ENCODE measurements at places on chromosomes 1 and 21. TPM values are rescaled to one million over a fixed set of nuclear protein-coding genes. Genes with fewer than 3 reads are reported as not detected.
A peak's percentile ranks its signal among the peaks of the same experiment; 100 is the strongest.

Gene TADA1
- total RNA-seq: 16.1 TPM

Gene ANGPTL1
- total RNA-seq: 306 TPM

Gene CYP4A11
- 2.2 TPM for total RNA-seq

Gene NRDC
- 109 TPM for total RNA-seq

Gene AKR7A2
- 38.0 TPM for total RNA-seq

GRCh38 chr1:20602851-20603450, 14.1 kb downstream of the CDA start:
- DNase-seq: no peak

DNA sequence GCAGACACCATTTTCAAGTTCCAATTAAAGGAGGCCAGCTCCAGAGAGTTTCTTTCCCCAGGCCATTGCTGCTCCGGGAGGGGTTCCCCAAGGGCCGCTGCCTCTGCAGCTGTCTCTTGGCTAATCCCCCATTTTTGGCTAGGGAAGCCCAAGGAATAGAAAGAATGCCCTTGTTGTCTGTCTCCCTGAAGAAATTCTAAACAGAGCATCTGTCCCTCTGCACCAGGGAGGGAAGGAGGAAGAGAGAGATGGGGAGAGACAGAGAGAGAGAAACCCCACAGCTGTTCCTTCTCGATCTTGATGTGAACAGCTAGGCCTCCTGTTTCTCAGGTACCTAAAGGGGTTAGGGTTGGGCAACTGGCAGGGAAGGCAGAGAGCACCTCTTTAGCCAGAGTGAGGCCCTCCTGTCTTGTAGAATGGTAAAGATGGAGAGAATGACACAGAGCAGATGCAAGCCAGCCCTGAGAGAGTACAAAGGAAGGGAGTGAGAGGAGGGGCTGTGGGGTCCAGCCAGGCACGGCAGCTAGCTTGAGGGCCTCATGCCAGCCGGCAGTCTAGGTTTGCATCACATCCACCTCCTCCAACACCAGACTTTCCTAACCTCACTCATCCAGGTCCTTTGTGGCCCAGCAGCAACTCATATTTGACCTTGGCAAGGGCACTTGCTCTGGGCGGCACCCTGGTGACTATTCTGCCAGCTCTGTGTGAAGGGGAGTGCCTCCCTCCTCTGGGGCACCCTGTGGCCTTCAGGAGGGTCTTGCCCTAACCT, 13.1 kb downstream of the OPTC start:
- peak; percentile 80 for DNase-seq

GRCh38 chr1:182600745-182601415, 3.3 kb downstream of the RGS16 start:
- DNase-seq: no peak

- DNase-seq: no peak
Measured at GRCh38 chr1:208074353-208074752, 163.4 kb upstream of the CD34 start.

DNA sequence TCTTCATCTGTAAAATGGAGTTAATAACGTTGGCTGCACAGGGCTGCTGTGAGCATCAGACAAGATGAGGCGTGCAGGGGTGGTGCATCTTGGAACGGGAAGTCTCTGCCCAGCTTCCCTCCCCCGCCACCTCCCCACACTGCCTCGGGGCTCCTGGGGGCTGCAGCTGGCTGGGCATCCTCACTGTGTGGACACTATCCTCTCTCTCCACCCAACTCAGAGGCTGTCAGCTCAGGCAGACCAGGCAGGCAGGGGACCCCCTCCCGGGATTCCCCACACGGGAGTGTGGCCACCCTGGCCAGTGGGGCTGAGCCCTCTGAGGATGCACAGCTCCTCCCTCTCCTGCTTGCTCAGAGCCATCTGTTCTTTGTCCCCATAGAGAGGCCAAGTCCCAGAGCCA, 122.7 kb downstream of the CCDC185 start:
- DNase-seq: no peak

DNA sequence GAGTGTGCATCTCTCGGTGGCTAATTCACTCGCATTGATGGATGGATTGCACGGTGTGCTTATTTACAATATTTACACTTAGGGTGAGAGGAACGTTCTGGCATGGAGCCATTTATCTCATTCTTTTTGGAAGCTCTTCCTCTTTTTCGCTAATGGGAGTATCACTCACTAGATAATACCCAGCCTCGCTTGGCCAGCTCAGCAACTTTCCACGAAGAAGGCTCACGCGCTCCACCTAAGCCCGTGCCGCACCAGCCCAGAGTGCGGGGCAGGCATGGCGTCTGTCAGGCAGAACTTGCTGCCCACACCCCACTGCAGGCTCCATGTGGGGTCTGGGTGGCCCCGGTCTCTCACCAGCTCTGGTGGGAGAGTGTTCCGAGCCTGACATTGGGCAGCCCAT, 484.9 kb downstream of the NPHP4 start:
- peak; percentile 36 for DNase-seq

GRCh38 chr1:171790318-171790717, 8.9 kb downstream of the METTL13 start:
- no peak for DNase-seq

- DNase-seq: peak; percentile 72
Measured at GRCh38 chr1:40316595-40317393, at the start of gene COL9A2. Gene COL9A2 (minus strand): TSS chr1:40317286. CDS start chr1:40317197, 89 bp downstream.

DNA sequence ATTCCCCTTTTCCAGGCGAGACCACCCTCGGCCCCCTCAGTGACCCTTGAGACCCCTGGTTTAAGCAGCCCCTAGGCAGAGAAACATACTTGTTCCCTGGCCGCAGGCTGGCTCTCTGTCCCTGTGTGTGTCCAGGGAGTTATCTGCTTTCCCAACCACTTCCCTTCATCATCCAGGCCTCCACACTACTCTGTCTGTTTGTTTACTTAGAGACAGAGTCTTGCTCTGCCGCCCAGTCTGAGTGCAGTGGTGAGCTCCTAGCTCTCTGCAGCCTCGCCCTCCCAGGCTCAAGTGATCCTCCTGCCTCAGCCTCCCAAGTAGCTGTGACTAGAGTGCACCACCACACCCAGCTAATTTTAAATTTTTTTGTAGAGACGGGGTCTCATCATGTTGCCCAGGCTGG, 5.8 kb upstream of the VWA1 start:
- no peak for DNase-seq
